Spinal cord (tissue), 10 donors: ENCODE measurements at places on chromosomes 12 and 14. TPM values are rescaled to one million over a fixed set of nuclear protein-coding genes. Genes with fewer than 3 reads are reported as not detected.

The SCYL2 gene
- polyA plus RNA-seq, result 49.6 TPM

The IFT43 gene
- polyA plus RNA-seq, result 42.6 TPM

The CCDC77 gene
- 10.1 TPM for polyA plus RNA-seq

The FBXO21 gene
- 81.2 TPM for polyA plus RNA-seq

The RIMBP2 gene
- polyA plus RNA-seq, result 36.6 TPM

The TTC9 gene
- polyA plus RNA-seq, result 34.4 TPM

The FZD10 gene
- 9.2 TPM for polyA plus RNA-seq

The NTS gene
- 14.2 TPM for polyA plus RNA-seq

The LRRC9 gene
- 2.5 TPM for polyA plus RNA-seq

The ADAM21 gene
- polyA plus RNA-seq, result 0.30 TPM

The OR6C3 gene
- polyA plus RNA-seq, result not detected

The HOXC6 gene
- polyA plus RNA-seq, result 111 TPM

The IFNG gene
- not detected for polyA plus RNA-seq

The COX8C gene
- not detected for polyA plus RNA-seq

The TROAP gene
- polyA plus RNA-seq, result 15.7 TPM

The CLEC4D gene
- not detected for polyA plus RNA-seq

The CMTM5 gene
- 78.2 TPM for polyA plus RNA-seq

The BIN2 gene
- polyA plus RNA-seq, result 6.0 TPM

The SDR9C7 gene
- not detected for polyA plus RNA-seq

The ISCU gene
- 109 TPM for polyA plus RNA-seq

The ENDOU gene
- polyA plus RNA-seq, result 0.33 TPM
